ENCODE measurements at places on chromosomes 12 and 14. TPM values are rescaled to one million over a fixed set of nuclear protein-coding genes. Genes with fewer than 3 reads are reported as not detected.

DNA sequence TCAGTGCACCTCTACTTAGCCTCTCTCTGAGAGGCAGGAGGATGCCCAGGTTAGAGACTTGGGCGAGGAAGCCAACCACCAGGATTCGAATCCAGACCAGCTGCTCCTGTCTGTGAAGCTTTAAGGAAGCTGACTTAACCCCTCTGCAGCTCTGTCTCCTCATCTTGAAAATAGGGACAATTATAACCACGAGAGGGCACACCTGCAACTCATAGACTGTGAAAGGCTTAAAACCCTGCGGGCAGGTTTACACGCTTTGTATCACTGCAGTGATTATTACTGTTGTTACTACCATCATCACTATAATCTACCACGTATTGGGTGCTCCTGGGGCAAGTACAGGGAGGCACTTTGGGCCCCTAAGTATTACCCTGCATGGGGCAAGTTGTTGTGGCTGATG is 379.8 kb downstream of the VRK1 start:
- DNase-seq, result peak; percentile 44
- H3K27me3 ChIP-seq, result no peaks in the 10 kb centered on the region
- peaks cover 4% of the 10 kb centered on the region for H3K36me3 ChIP-seq
- no peaks in the 10 kb centered on the region for H3K4me1 ChIP-seq
- H3K4me3 ChIP-seq, result no peak overlapping the region

GRCh38 chr12:109714141-109714912 is 702 bp downstream of the FAM222A start:
- DNase-seq, result peak; percentile 80
- H3K36me3 ChIP-seq, result no peaks in the 10 kb centered on the region
- H3K4me3 ChIP-seq, result peak overlapping the region; percentile 79
- H3K27ac ChIP-seq, result no peak overlapping the region

GRCh38 chr12:111846016-111846415 is 4.0 kb downstream of the MAPKAPK5 start:
- no peak overlapping the region for H3K27ac ChIP-seq
- H3K27me3 ChIP-seq, result no peaks in the 10 kb centered on the region
- DNase-seq, result no peak

PZP gene
- not detected for total RNA-seq

DNA sequence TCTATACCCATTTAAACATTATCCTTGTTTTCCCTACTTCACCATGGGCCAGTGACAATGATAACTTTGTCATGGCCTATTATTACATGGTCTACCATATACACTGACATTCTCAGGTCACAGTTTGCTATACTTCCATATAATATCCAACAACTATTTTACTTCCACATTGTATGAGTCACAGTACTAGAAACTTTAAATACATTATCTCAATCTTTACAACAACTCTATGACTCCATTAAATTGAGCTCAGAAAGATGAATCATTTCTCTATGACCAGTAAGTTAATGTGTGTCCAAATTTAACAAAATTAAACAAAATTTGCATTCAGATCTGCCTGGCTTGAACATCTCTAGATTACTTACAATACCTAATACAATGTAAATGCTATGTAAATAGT is 93.9 kb downstream of the PLEKHG7 start:
- no peaks in the 10 kb centered on the region for H3K4me1 ChIP-seq
- H3K36me3 ChIP-seq, result peaks cover 29% of the 10 kb centered on the region
- no peaks in the 10 kb centered on the region for H3K27me3 ChIP-seq
- no peak for DNase-seq

LIN7A gene
- 18.4 TPM for total RNA-seq

SIRT4 gene
- 2.1 TPM for total RNA-seq

DNA sequence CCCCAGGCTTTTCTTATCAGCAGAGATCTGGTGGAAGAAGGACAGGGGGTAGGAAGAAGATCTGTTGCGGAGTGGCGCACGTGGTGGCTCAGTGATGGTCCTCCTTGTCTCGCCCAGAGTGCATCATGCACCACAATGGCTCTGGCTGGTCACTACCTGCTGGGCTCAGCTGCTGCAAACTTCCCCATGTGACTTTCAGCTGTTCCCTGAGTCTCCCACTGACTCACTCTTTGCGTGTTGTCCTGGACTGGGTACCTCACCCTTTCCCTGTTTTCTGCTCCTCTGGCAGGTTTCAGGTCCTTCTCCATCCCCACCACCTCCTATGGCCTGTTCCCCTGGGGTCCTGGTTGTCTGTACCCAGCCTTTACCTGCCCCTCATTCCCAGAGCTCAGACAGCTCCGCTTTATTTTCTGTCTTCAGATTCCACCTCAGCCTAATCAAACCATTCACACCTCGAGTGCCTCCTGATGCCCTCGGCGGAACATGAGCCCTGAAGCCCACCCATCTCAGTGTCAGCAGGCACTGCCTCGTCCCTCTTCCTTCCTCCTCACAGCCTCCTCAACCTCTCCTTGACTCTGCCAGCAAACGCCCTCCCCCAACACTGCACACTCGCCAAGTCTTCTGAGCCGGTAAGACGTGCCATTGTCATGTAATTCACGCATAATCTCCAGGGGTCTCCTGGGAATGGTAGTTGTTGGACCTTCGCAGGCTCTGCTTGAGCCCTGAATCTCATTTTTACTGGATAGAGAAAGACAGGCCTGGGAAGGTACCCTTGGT is 1.8 kb downstream of the C1R start:
- peak overlapping the region; percentile 9 for H3K4me3 ChIP-seq
- peaks cover 6% of the 10 kb centered on the region for H3K36me3 ChIP-seq
- DNase-seq, result peak; percentile 79
- H3K27me3 ChIP-seq, result no peaks in the 10 kb centered on the region
- H3K4me1 ChIP-seq, result peaks cover 14% of the 10 kb centered on the region
- H3K27ac ChIP-seq, result no peak overlapping the region

PSMC1 gene
- total RNA-seq, result 113 TPM

CMKLR1 gene
- total RNA-seq, result 0.66 TPM

DNA sequence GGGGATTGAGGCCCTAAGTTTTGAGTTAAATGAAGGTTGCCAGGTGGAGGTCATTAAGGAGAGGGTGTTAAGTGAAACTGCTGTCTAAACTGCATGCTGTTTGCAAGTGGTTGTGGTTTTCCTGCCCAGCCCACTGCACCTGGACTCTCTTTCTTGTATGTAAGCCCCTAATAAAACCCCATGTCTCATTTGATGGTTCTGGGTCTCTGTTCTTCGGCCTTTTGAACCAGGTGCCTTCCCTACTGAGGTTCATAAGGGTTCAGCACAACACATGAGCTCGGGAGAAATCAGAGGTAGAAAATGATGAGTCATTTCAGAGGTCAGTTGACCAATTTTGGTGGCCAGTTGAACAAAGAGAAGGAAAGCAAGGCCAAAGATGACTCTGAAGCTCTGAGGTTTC is 382.5 kb downstream of the RPS29 start:
- H3K27ac ChIP-seq, result no peak overlapping the region
- no peaks in the 10 kb centered on the region for H3K27me3 ChIP-seq
- H3K4me3 ChIP-seq, result no peak overlapping the region
- DNase-seq, result no peak
- no peaks in the 10 kb centered on the region for H3K4me1 ChIP-seq

DNA sequence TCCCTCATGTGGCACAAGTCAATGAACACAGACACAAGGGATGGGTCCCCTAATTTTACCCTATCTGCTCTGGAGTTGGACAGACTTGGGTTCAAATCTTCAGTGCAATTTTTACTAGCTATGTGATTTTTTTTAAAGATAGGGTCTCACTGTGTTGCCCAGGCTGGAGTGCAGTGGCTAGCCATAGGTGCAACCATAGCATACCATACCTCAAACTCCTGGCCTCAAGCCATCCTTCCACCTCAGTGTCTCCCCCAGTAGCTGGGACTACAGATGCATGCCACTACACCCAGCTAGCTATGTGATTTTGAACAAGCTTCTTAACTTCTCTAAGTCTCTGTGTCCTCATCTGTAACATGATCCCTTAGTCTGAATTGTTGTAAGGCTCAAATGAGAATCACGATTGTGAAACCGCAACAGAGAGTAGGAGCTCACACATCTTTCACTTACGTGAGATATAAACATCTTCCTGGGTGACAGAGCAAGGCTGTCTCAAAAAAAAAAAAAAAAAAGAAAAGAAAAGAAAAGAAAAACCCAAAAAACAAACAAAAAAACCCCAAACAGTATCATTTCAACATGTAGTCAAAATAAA is 4.7 kb downstream of the CALCOCO1 start:
- H3K27ac ChIP-seq, result no peak overlapping the region
- no peak overlapping the region for H3K4me3 ChIP-seq

GRCh38 chr12:3698218-3698974 is 54.5 kb downstream of the CRACR2A start:
- H3K36me3 ChIP-seq, result peaks cover under 1% of the 10 kb centered on the region
- H3K4me3 ChIP-seq, result no peak overlapping the region
- H3K4me1 ChIP-seq, result no peaks in the 10 kb centered on the region
- H3K27me3 ChIP-seq, result no peaks in the 10 kb centered on the region

GRCh38 chr12:71360013-71360412 is 79.6 kb upstream of the LGR5 start:
- no peak overlapping the region for H3K4me3 ChIP-seq
- H3K36me3 ChIP-seq, result peaks cover 13% of the 10 kb centered on the region
- H3K4me1 ChIP-seq, result no peaks in the 10 kb centered on the region
- no peak for DNase-seq

DNA sequence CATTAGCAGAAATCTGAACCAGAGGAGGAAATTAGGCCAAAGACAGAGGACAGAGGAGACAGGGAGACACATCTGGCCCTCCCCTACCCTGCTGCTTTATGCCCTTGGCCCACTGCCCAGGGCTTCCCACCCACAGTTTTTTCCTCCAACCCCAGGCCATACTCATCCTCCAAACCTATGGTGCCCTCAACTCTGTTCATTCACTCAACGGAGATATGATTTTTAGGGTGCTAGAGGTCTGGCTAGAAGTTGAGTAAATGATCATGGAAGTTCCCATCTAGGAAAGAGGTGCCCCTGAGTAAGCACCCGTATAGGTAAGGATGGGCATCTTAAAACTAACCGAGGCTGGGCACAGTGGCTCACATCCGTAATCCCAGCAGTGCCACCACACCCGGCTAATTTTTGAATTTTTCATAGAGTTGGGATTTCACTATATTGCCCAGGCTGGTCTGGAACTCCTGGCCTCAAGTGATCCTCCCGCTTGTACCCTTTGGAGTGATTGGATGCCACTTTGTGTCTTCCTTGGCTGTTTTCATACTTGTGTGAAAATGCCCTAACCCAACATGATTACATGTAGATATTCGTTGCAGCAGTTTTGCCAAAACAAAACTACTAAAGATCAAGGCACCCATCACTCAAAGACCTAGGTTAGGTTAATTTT is 4.4 kb downstream of the KRT18 start:
- 0 out of 2 replicates have a peak, but pooled peaks cover 2% of the 10 kb centered on the region for H3K4me1 ChIP-seq
- no peaks in the 10 kb centered on the region for H3K27me3 ChIP-seq
- H3K27ac ChIP-seq, result no peak overlapping the region
- H3K4me3 ChIP-seq, result no peak overlapping the region

GRCh38 chr12:124694846-124695497 is 127.6 kb upstream of the NCOR2 start:
- no peak overlapping the region for H3K4me3 ChIP-seq
- peak; percentile 29 for DNase-seq
- H3K27ac ChIP-seq, result no peak overlapping the region
- peaks cover 2% of the 10 kb centered on the region for H3K27me3 ChIP-seq

GPR162 gene
- total RNA-seq, result 4.6 TPM

CFL2 gene
- 13.9 TPM for total RNA-seq

GRCh38 chr12:14408208-14408607 is 42.7 kb downstream of the ATF7IP start:
- no peaks in the 10 kb centered on the region for H3K27me3 ChIP-seq
- H3K4me1 ChIP-seq, result no peaks in the 10 kb centered on the region
- no peak overlapping the region for H3K4me3 ChIP-seq
- peaks cover 4% of the 10 kb centered on the region for H3K36me3 ChIP-seq
- no peak overlapping the region for H3K27ac ChIP-seq

KRT72 gene
- total RNA-seq, result not detected

DNA sequence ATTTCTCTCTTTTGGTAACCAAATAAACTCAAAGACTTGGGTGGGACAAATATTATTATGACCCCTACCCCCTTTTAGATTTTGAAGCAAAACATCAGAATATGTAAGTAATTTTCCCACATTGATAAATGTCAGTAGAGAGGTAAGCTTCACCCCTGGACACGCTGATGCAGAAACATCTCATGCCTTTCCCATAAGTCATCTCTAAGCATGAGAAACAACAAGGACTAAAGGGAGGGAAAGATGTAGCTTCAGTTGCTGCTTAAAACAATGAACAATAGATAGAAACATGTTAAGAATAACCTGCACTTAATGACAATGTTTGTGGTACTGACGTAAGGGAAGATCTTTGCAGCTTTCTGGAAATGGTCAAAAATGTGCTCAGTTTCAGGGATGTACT is 56.3 kb upstream of the SLC8A3 start:
- no peak overlapping the region for H3K27ac ChIP-seq
- no peak for DNase-seq
- H3K4me3 ChIP-seq, result no peak overlapping the region

- H3K4me3 ChIP-seq, result no peak overlapping the region
- no peaks in the 10 kb centered on the region for H3K27me3 ChIP-seq
- no peak overlapping the region for H3K27ac ChIP-seq
- H3K4me1 ChIP-seq, result no peaks in the 10 kb centered on the region
- DNase-seq, result no peak
- no peaks in the 10 kb centered on the region for H3K36me3 ChIP-seq
Measured at GRCh38 chr12:91099836-91100235, 11.5 kb downstream of the LUM start.

DNA sequence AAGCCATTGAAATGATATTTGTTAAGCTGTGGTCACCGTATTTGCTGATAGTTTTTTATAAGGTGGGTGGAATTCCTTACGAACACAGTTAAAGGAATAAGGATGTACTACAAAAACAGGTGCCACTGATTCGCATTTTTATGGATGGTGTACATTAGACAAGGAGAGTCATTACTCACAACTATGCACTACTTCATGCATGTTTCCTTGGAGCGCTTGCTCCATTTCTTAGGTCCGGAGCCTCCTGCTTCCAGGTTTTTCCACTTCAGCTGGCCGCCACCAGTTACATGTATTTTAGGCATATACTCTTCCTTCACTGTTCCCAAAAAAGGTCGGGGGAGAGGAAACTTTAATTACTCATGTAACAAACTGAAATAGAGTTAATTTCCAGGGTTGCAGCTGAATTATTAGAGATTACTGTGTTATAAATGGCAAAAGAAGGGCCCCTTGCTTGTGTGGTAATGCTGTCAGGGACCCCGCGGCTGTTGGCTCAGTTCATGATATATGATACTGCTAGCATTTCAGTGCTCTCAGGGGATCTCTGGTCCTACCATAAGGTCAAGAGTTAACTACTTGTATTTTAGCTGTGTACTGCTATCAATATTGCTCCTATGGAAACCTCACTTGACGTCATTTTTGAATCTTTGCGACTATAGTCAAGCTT is 454.7 kb downstream of the NPAS3 start:
- DNase-seq, result no peak
- H3K36me3 ChIP-seq, result no peaks in the 10 kb centered on the region
- no peak overlapping the region for H3K27ac ChIP-seq

DNA sequence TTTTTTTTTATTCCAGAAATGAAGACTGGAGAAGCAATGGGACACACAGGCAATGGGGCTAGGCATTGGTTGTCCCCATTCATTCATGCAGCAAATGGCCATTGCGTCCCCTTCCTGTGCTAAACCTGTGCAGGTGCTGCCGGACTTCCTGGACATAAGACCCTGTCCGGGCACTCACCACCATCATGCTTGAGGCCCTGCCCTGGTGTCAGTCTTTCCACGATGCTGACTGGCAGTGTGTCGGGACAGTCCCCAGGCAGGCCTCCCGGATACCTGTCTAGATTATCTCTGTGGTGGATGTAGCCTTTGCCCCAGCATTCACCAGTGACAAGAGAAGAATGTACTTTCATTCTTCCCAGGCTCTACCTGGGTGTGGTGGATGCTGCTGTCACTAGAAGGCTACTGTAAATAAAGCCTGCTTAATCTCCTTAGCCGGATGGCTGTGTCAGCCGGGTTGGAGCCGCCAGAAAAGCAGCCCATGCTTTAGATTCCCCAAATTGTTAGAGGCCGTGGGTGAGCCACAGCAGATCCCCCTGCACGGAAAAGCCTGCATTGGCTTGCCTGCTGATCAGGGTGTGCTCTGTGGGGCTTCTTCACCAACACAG is 94.5 kb upstream of the PARP11 start:
- H3K27me3 ChIP-seq, result no peaks in the 10 kb centered on the region
- H3K4me1 ChIP-seq, result no peaks in the 10 kb centered on the region
